Activated naive CD4-positive, alpha-beta T cell treated with anti-CD3 and anti-CD28 coated beads, Interleukin-2, amount 50 U/mL, for 72 hours (primary cell): ENCODE measurements at places on chromosomes 1 and 21.

- DNase-seq = no peak
Observed at GRCh38 chr1:223088713-223089240, 54.3 kb downstream of the TLR5 start.

GRCh38 chr1:202343652-202344349 is 2.1 kb upstream of the UBE2T start:
- DNase-seq = no peak

DNA sequence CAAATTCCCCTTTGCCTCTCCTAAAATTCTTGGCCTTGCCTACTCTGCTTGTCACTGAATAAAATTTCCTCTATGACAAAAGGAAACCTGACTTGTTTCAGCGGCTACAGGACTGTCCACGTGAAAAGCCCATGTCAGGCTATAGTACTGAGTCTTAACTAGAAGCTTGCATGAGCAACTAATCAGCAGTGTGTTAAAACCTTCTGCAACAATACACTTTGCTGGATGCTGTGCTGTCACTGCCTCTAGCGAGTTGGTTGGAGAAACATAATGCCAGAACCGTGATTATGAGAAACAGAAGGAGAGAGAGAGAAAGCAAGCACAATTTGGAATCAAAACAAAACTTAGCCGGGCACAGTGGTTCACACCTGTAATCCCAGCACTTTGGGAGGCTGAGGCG is 25.7 kb upstream of the SLC30A10 start:
- no peak for DNase-seq

- no peak for DNase-seq
Observed at GRCh38 chr1:14567056-14567455, 31.4 kb upstream of the KAZN start.

DNA sequence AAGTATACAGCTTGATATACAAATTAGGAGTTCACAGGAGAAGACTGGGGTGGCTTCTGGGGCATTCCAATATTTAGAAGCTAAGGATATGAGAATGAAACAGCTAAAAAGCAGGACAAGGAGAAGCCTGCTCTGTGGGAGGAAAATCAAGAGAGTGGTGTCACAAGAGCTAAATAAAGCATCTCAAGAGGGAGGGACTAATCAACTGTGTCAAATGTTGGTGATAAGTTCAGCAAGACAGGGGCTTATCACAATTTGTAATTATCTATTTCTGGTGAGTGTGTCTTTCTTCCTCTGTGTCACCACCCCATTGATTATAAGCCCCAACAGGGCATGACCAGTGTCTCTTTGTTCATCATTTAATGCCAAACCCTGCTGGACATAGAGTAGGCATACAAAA is 295.8 kb upstream of the DUSP10 start:
- DNase-seq = no peak

GRCh38 chr1:222665964-222666363 is 46.3 kb downstream of the AIDA start:
- no peak for DNase-seq
